ENCODE measurements at places on chromosomes 4 and X.
A peak's percentile ranks its signal among the peaks of the same experiment; 100 is the strongest.

DNA sequence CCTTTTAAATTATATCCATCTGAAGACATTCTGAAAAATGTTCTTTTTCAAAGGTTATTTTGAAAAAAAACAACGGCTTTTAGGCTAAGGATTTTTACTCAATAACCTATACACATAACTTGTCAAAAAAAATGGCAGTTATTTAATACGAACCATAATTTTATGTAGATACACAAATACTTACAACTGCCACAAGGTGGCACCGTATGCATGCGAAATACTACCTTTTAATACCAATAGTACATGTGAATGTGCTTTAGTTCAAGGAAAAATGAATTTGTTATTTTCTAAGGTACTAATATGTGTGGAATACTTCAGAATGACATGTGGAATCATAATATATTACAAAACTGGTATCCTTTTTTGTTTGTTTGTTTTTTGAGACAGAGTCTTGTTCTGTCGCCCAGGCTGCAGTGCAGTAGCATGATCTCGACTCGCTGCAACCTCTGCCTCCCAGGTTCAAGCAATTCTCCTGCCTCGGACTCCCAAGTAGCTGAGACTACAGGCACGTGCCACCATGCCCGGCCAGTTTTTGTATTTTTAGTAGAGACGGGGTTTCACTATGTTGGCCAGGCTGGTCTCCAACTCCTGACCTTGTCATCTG, 4.6 kb upstream of the MAD2L1 start:
- DNase-seq, result peak; percentile 70

- no peak for DNase-seq
These were observed 19.4 kb downstream of the GPM6B start for GRCh38 chrX:13797512-13797911.

DNA sequence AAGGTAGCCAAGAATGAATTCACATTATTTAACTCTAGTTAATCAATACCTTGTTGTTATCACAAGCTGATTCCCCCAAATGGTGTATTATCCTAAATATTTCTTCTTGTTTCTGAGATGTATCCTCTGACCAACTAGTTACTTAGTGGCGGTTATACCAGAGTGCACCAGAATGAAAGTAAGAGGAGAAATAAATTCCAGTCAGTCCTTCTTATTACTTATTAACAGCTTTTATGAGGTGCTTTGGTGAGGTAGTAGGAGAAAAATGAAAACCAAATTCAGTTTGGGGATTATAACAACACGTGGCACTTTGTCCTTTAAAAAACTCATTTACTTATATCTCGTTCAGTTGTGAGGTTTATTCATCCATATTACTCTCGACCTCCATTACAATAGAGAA, 101.9 kb downstream of the AMMECR1 start:
- no peak for DNase-seq

DNA sequence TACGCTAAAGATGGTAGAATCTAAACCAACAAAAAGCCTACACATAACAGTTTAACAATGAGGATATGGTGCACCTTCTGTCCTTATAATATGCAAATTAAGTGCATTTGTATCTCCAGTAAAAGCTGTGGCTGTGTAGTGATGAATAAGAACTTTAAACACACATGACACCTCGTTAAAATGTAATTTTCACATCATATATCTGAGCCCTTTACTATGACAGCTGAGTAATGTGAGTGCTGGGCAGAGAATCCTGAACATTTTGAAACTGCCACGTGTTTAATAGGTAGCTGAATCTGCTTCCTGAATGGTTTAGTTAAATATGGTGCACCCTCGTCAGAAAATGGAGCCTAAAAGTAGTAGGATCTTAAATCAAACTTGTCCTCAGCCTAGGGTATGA, 540.8 kb downstream of the ADGRL3 start:
- no peak for DNase-seq

DNA sequence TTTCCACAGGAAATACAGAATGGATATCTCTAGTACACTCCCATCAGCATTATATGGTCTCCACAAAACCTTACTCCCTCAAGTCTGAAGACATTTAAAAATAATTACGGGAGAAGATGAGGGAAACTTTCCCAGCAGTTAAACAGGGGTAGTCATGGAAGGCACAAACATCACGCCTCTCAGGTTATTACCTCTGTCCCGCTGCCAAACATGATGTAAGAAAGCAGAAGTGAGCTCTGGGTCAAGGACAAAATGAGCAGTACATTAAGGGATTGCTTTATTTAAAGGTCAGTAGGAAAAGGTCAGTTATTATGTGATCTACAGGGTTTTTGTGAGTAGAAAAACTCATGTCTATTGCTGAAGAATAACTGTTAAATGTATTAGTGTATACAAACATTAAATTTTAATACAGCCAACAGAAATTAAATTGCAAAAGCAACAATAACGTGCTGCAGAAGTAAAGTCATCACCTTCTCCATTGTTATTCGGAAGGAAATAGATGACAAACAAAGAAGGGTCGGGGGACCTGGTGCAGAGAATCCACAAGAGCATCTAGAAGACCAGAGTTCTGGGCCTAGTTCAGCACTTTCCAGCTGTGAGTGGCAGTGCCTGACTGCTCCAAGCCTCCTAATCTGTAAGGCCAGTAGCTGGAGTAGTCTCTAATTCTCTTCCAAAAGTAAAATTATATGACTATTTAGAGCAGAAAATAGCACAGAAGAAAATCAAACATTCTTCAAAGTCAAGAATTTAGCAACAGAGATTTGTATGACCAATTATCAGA, 171.2 kb downstream of the PPP3CA start:
- DNase-seq, result no peak

- no peak for DNase-seq
These were observed 184.3 kb downstream of the QDPR start for GRCh38 chr4:17327591-17327990.

GRCh38 chrX:16466640-16467432, 183.1 kb upstream of the S100G start:
- no peak for DNase-seq

- DNase-seq, result no peak
These were observed 207.6 kb upstream of the SLITRK2 start for GRCh38 chrX:145609951-145610511.

- no peak for DNase-seq
These were observed 48.7 kb downstream of the DDX60 start for GRCh38 chr4:168269896-168270295.

- DNase-seq, result no peak
These were observed 8.6 kb downstream of the MAOA start for GRCh38 chrX:43664708-43665107.

GRCh38 chrX:152656890-152657289, 19.2 kb downstream of the GABRQ start:
- DNase-seq, result no peak

DNA sequence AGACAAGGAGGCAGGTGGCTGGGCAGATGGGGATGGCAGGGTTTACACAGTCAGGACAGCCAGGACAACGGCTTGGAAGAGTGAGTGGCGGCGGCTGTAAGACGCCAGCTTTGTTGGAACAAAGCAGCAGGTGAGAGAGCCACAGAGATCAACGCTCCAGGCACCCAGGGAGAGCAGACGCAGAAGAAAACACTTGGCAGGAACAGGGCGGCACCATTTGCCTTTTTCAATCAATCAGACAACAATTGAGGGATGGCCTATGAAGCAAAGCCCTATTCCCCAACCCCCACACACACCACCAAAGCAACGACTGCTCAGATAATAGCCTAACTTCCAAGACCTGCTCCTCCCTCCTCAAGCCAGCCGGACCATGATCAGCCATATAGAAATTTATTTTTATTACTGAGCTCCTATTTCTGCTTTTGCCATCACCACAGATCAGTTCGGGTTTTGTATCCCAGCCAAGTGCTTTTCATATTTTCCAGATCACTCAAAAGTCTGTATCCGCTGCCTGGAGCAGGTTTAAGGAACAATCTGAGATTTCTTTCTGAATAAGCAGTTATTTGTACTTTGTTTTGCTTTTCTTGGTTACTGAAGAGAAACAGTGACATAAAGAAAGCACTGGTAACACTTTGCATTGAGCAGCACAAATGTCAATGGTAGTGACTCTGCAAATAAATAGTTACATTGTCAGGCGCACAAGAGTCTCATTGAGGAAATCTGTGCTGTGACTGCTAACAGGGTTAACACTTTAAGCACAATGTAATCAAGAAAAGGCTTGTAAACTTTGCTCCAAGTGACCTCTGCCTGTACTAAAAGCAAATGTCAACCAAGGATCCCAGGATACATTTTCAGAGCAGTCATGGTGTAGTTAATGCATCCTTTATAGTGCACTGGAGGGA, 81.8 kb upstream of the RBPJ start:
- DNase-seq, result no peak

DNA sequence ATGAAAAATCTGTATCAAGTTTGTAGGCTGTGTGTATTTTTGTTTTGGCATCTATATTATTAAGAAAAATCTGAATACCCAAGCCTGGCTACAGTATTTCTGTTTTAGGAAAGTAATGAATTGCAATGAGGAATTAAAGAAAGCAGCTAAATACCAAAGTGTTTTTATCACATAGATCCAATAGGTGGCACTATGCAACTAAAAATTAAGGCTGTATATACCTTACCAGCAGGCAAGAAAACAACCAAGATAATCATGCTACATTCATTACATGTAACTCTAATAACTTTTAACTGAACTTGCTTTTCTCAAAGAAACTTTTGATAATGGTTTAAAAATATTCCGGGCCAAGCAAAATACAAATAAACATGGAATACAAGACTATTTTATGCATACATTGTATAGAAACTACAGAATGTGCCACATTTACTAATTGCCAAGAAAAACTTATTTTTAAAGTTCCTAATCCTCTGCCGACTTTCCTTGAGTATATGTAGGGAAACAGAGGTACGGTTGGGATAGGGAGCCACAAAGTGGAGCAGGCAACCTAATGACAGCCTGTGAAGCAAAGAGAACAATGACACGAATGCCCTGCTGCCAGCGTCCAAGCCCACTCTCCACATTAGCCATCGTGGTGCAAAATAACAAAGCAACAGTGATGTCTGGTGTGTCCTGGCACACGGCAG, 63.7 kb downstream of the SEC24D start:
- DNase-seq, result peak; percentile 68

GRCh38 chr4:57971261-57971660, 861.1 kb upstream of the IGFBP7 start:
- DNase-seq, result no peak

DNA sequence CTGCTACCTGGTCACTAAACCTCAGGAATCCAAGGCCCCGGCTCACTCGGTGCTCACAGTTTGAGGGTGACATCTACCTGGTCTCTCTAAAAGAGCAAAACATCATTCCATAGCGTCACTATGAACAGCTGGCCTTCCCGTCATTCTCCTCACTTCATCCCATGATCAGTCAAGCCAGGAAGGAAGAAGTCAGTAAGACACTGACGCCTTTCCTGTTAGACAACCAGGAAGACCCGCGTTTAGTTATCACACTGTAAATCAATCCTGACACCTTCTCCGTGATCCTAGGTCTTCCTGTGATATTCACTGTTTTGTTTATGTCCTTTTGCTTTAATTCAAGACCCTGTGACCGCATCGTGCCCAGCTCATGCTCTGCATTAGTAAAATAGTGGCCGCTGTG, 31.6 kb upstream of the CDKN2AIP start:
- no peak for DNase-seq

DNA sequence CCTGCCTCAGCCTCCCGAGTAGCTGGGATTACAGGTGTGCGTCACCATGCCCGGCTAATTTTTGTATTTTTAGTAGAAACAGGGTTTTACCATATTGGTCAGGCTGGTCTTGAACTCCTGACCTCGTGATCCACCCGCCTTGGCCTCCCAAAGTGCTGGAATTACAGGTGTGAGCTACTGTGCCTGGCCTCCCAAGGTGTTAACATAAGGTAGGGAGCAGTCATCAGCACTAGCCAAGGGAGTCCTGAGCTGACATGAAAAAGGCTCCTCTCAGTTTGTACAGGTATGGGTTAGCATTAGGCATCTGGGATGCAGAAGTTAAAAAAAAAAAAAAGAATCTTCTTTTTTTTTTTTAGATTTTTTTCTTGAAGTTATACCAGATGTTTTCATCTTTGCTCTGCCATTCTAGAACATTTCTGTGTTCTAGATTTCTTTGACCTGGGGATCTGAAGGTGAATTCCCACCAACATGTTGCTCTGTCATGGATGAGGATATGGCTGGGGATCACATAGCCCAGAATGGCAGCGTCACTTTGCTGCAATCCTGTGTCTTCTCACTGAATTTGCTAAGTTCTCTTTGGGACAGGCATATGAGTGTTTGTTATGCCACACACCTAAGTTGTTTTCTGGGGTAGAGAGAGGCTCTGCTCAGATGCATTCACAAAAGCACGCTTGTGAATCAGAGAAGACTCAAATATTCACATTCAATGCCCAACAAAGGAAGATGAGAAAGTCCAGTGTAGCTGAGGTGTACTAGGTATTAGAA, 24.4 kb upstream of the PLA2G12A start:
- DNase-seq, result no peak

DNA sequence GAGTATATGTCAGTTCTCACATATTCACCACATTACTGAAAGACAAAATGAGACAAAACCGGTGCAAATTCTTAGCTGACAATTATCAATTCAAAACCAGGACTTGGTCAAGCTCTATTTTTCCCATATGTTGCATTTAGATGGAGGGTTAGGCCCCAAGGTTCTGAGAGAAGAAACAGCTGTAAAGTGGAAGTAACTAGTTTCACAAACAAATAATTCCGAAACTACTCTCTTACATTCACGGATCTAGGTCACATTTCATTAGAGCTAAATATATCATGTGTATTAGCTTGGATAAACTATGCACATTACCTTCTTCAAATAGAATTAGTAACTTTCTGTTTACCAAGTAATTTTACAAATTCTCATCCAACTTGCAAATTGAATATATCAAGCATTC, 3.7 kb upstream of the GABRA2 start:
- no peak for DNase-seq
